ENCODE measurements at places on chromosomes 7 and 10.

GRCh38 chr10:62171791-62172190 lies 96.9 kb downstream of the RTKN2 start:
- DNase-seq = no peak

GRCh38 chr7:18828260-18828993 lies 289.0 kb downstream of the TWIST1 start:
- DNase-seq = no peak

GRCh38 chr10:49610114-49610457 lies at the start of gene SLC18A3:
SLC18A3 (plus strand) TSS chr10:49610310; CDS start chr10:49610741, 431 bp downstream.
- DNase-seq = peak; percentile 71

GRCh38 chr7:3688071-3688470 lies 387.0 kb downstream of the SDK1 start:
- no peak for DNase-seq

- DNase-seq = no peak
Measured at GRCh38 chr10:49149881-49150280, 16.1 kb upstream of the FAM170B start.

- DNase-seq = no peak
Measured at GRCh38 chr7:70455925-70456324, 676.0 kb upstream of the GALNT17 start.

DNA sequence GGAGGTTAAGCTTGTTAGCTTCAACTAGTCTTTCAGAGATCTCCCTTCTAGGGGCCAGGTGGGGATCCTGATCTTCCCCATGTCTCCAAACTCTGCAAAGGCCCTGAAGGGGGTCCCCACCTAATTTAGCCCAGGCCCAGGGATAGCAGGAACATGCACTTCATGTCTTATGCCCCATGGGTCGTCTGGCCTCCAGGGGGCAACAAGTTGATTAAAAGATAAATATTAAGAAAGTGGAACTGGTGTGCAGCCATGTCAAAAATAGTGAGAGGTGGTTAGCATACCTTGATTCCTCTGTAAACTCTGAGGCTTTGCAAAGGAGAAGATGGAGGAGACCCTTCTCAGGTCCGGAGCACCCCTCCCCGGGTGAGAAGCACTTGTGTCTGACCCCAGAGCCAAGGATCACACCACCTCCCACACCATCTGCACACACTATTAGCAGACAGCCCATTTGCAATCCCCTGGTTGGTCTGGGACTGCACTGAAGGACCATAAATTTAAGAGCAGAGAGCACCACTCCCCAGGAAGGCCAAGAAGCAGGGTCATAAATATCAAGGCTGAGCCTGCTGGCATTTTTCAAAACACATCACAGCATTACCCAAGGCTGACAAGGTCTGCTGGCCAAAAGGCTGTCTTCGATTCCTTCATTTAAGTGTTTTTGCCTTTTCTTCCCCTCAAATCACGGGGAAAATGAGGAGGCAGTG lies 44.2 kb upstream of the LRRC18 start:
- no peak for DNase-seq

DNA sequence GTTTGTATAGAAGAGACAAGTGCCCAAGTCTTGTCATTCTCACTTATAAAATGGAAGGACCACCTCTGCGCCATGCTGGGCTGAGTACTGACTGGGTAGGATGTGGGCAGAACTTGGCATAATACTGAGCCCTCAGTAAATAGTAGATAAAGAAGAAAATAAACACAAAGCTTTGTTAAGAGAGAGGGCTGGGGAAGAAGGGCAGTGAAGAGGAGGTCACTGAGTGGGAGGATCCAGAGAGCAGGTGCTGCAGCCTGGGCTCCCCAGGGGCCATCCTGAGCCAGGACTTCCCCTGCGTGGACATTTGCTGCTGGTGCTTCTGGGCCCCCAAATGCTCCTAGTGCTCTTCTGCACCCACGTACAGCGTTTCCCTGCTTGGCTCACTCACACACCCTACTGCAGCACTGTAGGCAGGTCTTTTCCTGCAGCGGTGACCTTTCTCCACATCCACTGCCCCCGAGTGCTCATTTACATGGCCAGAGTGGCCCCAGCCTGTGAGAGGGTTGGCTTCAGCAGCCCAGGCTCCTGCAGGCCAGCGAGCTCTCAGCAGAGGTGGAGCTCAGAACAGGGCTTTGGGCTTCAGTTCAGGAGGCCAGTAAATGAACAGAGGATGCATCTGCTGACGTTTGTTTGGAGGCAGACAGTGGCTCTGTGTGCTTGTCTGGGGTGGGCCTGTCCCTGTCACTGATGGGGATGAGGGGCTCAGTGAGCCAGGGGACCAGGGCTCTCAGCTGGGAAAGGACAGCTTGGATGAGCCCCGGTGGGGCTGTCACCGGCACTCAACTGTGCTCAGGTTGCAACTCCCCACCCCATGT lies 164.6 kb downstream of the ADARB2 start:
- DNase-seq = no peak

GRCh38 chr7:152924826-152925411 lies 165.4 kb downstream of the ACTR3B start:
- DNase-seq = no peak

GRCh38 chr7:3309140-3309539 lies 8.1 kb downstream of the SDK1 start:
- DNase-seq = no peak

- DNase-seq = no peak
Measured at GRCh38 chr7:6340241-6340640, 67.8 kb upstream of the CYTH3 start.

DNA sequence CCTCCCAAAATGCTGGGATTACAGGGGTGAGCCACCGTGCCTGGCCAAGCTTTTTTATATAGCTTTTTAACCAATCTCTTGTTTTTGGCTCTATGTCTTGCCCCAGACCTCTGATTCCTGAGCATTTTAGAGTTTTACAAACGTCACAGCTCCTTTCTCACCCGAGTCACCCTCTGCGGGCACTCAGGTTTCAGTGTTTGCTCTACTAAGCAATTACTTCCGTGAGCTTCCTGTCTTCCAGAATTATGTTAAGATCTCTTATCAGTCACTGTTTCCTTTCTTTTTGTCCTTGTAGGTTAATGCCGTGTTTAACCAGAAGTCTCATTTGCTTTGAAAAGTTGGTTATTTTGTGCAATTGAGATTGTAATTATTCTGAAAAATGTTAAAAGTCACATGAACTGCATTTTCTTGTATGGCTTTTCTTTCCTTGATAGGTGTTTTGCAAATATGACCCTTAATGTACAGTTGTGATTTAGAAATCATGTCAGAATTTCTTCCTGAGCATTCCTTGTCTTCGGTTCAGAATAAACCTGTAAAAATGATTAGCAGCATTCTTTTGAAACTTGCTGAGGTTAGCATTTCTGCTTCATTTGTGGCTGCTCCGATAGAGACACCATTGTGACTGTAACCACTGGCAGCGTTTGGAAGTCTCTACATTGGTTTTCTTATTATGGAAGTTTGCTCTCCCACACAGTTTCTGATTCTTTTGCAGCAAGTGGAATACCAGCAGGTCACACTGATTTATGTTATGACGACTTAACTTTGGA lies 4.5 kb upstream of the HKDC1 start:
- no peak for DNase-seq

DNA sequence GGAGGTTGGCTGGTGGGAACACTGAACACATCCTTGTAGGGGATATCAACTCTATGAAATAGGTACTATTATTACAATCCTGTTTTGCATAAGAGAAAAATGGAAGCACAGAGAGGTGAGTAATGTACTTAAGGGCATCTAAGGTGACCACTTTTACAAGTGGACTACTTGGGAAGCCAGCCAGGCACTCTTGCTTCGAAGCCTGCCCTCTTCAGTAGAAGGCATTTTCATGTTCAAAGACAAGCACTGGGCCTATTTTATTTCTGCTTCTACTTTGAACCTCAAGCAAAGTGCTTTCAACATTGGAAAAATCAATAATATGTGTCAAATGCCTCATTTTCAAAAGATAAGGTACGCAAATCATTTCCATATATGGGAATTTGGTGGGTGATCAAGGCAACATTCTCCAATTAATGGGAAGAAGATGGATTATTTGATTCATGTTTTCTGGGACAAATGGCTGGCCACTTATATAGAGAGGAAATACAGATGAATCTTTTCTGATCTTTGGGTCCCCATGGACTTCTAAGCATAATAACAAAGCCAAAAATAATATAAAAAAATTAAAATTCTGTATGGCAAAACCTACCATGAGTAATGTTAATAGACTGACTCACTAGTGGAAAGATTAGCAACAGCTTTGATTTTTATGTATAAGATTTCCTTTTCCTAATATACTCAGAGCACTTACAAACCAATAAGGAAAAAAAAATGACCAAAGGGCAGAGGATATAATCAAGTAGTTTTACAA lies 270.2 kb downstream of the FRMD4A start:
- DNase-seq = no peak

- DNase-seq = no peak
Measured at GRCh38 chr10:117537904-117538524, 4.5 kb upstream of the EMX2 start.

- no peak for DNase-seq
Measured at GRCh38 chr10:94299417-94299816, 63.3 kb downstream of the NOC3L start.

DNA sequence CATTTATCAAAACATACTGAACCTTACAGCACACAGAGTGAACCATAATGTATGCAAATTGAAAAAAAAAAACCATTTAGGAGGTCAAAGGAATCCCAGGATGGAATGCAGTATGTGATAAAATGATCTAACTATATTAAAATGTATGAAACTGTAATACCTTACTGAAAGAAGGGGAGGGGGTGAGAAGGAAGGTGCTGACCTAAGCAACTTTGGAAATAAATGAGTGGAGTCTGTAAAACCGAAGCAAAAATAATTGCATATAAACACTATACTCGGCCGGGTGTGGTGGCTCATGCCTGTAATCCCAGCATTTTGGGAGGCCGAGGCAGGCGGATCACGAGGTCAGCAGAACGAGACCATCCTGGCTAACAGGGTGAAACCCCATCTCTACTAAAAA lies 69.4 kb downstream of the XPNPEP1 start:
- no peak for DNase-seq

DNA sequence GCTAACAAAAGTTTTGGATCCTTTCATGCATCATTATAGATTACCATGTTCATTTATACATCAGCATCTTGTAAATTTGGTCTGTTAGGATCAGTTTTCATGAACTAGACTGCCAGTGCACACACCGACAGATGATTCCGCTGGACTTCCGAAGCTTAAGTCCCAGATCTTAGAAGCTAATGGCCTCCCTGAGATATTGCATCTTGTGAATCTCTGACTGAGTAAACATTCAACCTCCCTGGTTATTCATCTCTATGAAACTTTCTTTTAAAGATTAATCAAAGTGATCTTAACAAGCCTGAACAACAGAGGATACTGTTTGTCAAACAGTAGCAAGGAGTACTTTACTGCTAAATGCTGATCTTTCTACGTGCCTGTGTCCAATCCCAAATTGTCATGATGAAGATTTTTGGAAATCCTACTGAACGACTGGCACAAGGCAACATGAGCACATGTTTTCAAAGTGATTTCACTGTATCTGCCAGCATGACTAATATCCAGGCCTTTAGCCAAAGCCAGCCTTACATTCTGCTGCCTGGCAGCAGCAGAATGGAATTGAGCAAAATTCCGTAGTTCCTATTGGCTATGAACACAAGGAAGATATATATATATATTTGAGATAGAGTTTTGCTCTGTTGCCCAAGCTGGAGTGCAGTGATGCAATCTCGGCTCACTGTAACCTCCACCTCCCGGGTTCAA lies 91.3 kb upstream of the ANK3 start:
- peak; percentile 92 for DNase-seq

DNA sequence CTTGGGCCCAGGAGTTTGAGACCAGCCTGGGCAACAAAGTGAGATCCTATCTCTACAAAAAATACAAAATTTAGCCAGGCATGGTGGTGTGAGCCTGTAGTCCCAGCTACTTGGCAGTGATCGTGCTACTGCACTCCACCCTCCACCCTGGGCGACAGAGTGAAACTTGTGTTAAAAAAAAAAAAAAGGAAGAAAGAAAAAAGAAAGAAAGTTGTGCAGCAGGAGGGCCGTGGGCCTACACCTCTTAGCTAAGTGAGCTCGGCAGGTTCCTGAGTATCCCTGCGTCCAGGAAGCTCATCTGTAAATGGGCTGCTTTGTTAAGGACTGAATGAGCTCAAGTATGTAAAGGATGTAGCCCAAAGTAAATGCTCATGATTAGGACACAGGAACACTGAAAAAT lies 155.0 kb downstream of the RNF216 start:
- no peak for DNase-seq

GRCh38 chr10:114337510-114338462 lies 66.5 kb downstream of the AFAP1L2 start:
- no peak for DNase-seq

GRCh38 chr7:95316588-95316987 lies 7.7 kb downstream of the PON1 start:
- no peak for DNase-seq

GRCh38 chr10:114053946-114054345 lies 10.3 kb downstream of the ADRB1 start:
- DNase-seq = no peak

DNA sequence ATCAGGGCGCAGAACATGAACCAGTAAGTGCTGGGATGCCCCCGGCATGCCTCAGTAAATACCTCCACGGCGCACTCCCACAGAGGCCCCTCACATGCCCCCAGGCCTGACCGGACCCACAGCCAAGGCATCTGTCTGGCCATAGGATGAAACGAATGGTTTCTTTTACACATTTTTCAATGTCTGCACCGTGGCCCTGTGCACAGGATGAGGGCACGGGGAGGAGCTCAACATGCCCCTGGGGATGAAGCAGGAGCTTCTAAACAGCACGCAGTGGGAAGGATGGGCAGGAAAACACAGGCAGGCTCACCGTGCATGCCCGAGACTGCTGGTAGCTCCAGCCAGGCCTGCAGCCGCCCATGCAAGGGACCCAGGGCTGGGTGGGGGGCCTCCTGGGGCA lies 283.3 kb downstream of the TNS3 start:
- DNase-seq = no peak

DNA sequence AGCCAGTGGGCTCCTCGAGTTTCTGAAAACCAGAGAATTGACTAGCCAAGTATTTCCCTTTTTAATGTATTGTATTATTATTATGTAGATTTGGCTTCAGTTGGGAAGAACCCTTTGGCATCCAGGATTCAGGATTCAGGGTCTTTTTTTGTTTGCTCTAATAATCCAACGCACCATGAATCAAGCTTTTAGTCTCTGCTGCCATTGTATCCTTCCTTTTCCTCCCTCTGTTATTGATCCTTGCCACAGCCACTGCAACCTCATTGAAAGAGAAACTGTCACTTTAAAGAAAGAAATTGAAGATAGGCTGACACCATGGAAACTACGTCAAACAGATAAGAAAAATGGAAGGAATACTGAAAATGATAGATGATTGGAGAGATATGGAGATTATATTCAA lies 150.0 kb downstream of the CHRM2 start:
- DNase-seq = no peak

Data from NCI-H446 (cell line).